ENCODE measurements at places on chromosomes 6 and 20.
A peak's percentile ranks its signal among the peaks of the same experiment; 100 is the strongest.

GRCh38 chr6:11806561-11807317 lies 28.1 kb upstream of the ADTRP start:
- DNase-seq, result no peak

GRCh38 chr6:141195251-141195832 lies 937.4 kb upstream of the GJE1 start:
- no peak for DNase-seq

DNA sequence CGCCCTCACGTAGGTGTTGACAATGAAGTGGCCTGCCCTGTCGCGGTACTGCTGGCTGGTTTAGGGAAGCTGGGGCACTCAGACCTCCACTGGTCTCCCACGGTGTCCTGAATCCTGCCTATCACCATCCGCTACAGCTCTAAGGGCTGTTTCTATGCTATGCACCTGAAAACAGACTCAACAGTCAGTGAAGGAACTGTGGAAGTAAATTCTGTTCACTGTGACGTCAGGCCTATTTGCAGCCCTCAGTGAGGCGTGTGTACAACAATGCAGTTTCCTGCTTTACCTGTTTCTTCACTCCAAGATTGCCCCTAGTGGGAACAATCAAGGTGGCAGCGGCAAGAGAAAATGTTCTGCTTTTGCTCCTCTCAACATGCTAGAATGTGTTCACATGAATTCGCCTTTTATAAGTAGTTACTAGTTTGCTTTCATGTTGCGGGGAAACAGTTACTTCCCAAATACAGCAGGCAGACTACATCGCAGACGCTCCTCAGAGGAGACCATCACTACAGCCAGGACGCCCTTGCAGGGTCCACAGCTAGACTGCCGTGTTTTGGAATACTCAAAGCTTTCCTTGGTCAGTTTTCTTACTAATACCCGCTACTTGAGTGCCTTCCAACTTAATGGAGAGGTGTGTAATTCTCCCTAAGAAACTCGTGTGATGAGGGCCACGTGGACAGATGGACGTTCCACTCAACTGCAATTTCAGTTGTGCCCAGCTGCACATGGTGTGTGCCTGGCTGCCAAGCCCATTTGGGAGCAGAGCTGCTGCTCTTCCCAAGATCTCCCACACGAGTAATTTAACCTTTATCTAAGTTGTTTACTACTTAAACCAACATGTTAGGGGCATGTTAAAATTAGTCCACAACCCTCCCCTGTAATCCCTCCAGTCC lies 25.4 kb downstream of the DIDO1 start:
- no peak for DNase-seq

GRCh38 chr6:166258854-166259276 lies 49.3 kb downstream of the PRR18 start:
- DNase-seq, result no peak

- peak; percentile 83 for DNase-seq
Measured at GRCh38 chr6:126180585-126180984, 159.3 kb upstream of the CENPW start.

DNA sequence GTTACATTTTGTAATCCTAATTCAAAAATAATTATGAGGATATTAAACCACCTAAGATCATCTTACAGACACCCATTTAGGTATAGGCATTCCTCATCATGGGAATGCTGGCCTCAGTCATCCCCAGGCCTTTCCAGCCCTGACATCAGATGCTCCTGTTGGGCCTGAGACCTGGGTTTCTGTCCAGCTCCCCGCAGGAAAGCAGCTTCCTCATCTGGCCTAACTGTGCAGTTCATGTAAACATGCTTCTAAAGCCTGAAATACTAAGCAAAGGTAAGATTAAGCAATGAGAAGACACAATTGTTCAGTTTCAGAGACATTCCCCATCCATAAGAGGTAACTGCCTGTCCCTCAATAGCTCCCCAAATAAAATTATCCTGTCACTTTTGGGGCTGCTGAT lies 19.0 kb downstream of the ETV7 start:
- no peak for DNase-seq

- peak; percentile 81 for DNase-seq
Measured at GRCh38 chr6:158559895-158560835, at the start of gene TMEM181. Gene TMEM181 (plus strand): TSS chr6:158560091. CDS start chr6:158560225, 134 bp downstream.

DNA sequence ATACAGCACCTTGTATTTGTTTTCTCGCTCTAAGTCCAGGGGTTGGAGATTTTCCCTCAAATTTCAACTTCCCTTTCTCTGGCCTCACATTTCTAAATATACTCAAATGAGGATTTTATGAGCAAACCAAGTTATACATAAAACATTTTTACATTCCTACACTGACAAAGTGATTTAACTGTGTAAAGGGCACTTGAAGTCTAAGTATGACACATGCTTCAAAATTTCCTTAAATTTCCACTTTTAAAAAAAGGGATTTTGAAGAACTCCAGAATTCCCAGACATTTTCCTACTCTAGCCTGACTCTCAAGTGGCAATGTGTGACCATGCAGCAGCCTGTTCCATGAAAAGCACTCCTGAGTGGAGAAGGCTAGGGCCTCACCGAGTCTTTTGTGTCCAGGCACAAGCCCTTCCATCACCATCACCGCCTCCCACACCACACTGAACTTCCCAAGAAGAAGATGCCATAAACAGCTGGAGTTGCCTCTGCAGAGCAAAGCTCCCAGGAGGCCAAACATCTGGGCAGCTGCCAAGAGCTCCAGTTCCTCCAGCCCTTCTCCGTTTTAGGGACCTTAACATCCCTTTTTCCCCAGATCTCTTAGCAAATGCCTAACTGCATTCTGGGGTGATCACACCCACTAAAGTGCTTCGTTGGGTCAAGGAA lies 68.9 kb downstream of the NCR2 start:
- no peak for DNase-seq

GRCh38 chr20:33812908-33813462 lies 1.8 kb downstream of the CHMP4B start:
- peak; percentile 32 for DNase-seq

DNA sequence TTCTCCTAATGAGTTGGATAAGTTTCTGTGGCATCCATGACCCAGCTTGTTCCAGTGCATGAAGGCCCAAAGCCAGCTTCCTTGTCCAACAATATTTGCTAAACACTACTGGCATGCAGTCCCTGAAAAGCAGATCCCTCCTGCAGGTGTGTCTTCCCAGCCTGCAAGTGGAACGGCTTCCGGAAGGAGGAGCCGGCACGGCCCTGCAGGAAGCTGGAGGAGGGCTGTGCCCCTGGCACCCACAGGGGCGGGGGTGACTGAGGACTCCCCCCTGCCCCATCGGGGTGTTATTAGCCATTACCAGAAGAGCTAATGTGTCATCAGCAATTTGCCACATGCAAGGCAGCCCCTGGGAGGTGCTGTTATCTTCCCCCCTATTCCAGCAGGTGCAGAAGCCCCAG lies 27.4 kb downstream of the NPEPL1 start:
- DNase-seq, result no peak

DNA sequence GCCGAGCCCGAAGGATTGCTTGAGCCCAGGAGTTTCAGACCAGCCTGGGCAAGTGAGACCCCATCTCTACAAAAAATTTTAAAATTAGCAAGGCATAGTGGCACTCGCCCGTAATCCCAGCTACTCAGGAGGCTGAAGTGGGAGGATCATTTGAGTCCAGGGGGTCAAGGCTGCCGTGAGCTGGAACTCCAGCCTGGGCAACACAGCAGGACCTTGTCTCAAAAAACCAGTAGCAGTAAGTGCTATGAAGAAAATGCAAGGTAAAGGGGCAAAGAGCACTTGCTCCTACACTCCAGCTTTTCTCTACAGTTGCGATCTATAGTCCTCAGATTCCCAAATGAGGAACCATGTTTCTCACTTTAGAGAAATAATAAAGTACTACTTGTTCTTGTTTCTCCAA lies 1.8 kb upstream of the DDX39B start:
- no peak for DNase-seq

DNA sequence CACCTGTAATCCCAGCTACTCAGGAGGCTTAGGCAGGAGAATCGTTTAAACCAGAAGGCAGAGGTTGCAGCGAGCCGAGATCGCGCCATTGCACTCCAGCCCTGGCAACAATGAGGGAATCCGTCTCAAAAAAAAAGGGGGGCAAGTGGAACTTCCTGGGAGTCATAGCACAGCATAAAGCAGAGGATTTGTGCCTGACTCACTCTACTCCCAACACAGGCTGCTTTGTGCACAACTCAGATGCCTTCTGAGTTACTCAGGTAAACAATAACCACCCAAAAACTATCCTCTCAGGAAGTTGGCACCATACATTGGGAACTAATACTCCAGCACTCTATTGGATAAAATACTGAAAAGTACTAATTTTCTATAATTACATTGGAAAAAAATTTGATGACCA lies 2.5 kb upstream of the TMEM244 start:
- DNase-seq, result peak; percentile 39

DNA sequence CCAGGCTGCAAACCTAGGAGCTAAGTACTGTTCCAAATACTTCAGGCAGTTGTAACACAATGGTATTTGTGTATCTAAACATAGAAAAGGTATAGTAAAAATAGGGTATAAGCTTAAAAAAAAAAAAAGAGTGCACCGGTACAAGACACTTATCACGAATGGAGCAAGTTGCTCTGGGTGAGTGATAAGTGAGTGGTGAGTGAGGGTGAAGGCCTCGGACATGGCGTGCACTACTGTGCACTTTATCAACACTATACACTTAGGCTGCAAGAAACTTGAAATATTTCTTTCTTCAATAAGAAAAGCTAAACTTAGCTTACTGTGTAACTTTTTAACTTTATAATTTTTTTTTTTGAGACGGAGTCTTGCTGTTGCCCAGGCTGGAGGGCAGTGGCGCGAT lies 159.5 kb upstream of the PDE10A start:
- no peak for DNase-seq

DNA sequence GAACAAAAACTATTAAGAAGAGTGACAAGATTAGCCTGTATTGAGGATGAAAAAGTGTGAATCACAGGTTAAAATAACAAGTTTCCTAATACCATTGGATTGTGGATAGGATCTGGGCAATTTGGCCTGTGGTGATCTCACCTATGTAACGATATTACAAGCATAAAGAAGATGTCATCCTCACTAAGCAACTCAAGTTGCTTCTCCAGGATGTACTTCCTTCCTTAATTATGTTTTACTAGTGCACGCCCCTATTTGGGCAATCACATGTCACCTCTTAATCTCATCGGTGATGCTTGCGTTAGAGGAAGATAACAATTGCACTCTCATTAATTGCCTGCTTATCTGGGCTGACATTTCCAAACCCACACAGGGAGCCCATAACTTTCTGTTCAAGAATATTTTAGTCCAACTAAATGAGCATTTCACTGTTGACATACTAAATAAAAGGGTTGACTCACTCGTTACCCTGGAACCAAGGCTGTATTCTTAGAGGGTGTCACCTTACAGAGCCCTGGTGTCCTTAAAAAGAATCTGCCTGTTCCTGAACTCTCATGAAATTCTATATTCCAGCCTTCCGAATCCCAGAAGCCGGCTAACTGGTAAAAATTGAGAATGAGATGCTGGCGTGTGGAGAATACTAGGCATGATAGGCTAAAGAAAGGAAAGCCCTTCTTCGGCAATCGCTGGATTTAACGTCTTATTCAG lies 88.2 kb upstream of the ATXN1 start:
- DNase-seq, result no peak

GRCh38 chr6:139422105-139423036 lies 47.9 kb upstream of the CITED2 start:
- no peak for DNase-seq

DNA sequence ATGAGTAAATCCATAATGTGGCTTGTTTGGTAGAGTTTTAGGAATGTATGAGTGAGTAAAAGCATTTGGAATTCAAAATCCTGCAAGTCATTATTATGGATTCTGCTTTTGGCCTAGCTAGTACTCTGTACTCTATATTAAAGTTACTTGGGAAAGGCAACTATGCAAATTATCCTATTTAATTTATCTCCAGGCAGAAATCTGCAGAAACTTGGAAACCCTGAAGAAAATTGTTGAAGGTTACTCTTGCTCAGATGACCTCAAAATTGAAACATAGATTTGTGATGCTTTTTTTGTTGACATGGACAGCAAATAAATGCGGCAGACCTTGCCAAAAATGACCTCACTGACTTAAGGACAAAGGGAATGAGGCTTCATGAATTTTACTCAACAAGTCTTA lies 477.1 kb upstream of the EYS start:
- no peak for DNase-seq

DNA sequence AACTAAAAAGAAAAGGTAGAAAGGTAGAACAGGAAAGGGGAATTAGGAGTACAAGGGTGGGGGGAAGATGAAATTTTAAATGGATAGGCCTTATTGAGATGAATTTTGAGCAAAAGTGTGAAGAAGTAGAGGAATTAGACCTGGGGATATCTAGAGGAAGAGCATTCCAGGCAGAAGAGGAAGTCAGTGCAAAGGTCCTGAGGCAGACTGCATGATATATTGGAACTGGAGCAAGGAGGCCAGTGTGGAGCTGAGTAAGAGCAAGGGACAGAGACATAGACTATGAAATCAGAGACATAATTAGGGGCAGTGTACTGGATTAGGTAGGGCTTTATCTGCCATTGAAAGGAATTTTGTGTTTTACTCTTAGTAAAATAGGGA lies 40.4 kb downstream of the MAPK14 start:
- no peak for DNase-seq

DNA sequence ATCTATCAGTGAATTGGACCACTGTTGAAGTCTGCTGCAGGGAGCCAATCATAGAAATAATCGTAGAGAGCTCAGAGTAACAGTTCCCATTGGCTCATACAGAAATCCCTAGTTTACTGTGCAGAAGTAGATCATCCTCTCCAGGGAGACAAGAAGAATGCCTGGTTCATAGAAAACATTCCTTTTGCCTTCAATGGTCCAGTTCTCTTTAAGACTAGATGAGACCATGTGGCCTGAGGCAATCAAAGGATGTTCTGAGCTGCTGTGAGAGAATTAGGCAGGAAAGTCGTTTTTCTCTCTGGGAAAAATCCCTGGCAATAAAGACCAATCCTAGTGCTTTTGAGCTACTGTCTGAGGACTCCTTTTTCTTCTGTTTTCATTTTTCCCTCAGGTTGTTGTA lies 208.4 kb downstream of the CENPW start:
- no peak for DNase-seq

DNA sequence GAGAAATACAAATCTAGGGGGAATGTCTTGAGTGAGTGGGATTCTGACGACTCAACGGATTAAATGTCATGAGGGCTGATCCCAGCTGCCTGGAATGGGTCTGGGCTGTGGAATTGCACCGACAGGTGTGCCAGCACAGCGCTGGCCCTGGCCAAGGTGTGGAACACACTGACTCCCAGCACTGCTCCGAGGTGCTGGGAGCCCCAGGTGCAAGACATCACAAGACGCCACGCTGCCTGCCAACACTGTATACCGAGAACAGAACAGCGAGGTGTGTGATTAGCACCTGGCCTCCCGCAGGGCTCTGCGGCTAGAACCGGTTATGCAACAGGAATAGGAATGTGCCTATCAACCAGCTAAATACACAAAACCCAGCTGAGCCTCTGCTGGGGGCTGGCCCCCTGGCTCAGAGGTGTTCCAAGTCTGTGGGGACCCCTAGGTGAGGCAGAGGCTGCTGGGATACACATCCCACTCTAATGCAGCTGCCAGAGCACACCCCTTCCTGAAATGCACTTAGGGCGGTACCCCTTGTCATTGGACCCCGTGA lies 24.8 kb upstream of the APMAP start:
- DNase-seq, result no peak

DNA sequence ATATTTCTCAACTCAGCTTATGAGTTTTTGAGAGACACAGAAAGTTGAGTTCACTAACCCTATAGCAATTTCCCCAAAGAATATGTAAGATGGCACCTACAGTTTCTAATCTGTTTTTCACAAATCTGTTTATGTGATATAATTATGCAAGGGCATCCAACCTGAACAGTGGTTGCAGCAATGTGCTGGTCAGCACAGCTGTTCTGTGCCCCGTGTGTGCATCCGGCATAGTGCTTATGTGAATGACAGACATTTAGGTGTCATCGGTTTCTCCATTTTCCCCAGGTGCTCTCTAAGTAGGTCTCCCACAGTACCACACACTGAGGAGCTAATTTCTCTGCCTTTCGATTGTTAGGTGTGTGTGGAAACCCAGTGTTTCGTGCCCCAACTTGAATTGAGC lies 7.7 kb upstream of the BACH2 start:
- no peak for DNase-seq
